Activated effector memory CD4-positive, alpha-beta T cell treated with anti-CD3 and anti-CD28 coated beads, Interleukin-2, amount 50 U/mL, for 16 hours (primary cell): ENCODE measurements at places on chromosomes 4 and X.

DNA sequence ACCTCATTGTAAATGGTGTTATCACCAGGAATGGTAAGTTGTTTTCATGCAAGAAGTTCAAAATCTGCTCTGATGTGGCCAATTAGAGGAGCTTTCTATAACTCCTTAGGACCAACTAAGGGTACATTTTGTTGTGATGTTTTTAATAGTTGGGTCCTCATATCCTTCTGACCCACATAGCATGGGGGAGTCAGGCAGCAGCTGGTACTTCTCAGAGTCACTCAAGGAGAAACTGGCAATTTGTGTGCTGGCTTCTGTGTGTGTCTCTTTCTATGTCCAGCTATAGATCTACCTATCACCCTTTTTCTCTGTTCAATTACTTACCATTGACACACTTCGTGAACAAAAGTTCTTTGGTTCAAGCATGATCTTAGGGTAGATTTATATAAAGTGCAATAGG, 194.3 kb upstream of the TENM3 start:
- DNase-seq, result no peak

DNA sequence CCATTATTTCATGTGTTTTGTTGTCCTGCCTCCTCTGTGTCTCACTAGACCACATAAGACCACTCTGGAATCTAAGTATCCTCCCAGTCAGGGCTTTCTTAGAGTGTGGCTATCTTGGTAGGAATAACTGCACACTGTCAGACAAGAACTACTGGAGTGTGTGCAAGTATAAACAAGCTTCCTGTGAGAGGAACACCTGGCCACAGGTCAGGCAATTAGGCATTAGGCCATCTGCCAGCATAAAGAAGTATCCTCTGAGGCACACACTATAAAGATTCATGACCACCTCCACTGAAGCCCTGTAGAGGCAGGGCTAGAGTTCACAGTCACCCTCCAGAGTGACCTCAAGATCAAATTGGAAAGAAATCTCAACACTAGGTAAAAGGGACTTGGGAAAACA, 507.0 kb upstream of the PABPC4L start:
- DNase-seq, result no peak

GRCh38 chrX:67545036-67545821, 1.4 kb downstream of the AR start:
- peak; percentile 55 for DNase-seq

- no peak for DNase-seq
These were observed 27.1 kb downstream of the FHIP1A start for GRCh38 chr4:151436093-151436518.

GRCh38 chr4:37890801-37891259, at the start of gene TBC1D1:
TBC1D1 (plus strand) TSS chr4:37891084; CDS start chr4:37902096, 11,012 bp downstream.
- DNase-seq, result peak; percentile 79

DNA sequence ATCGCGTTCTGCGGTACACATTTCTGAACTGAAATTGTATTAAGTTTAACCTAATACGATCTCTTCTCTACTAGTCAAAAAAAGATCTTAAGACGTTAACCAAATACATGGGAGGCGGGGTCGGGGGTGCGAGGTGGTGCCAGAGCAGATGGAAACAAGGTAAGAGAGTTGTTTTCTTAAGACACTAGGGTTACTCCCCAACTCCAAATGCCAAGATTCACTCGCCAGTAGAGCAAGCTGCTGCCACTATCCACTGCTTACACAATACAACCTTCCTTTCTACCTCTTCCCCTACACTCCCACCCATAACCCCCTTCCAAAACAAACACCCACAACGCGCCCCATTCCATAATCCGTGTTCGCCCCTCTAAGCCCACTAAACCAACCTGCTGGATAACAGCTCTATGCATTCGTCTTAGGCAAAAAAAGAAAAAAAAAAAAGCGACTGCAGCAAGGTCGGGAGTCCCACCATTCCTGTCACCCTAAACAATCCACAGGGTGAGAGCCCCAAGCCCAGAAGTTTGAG, 1.3 kb downstream of the LCORL start:
- DNase-seq, result no peak

GRCh38 chr4:111512081-111512783, 633.0 kb upstream of the FAM241A start:
- no peak for DNase-seq

DNA sequence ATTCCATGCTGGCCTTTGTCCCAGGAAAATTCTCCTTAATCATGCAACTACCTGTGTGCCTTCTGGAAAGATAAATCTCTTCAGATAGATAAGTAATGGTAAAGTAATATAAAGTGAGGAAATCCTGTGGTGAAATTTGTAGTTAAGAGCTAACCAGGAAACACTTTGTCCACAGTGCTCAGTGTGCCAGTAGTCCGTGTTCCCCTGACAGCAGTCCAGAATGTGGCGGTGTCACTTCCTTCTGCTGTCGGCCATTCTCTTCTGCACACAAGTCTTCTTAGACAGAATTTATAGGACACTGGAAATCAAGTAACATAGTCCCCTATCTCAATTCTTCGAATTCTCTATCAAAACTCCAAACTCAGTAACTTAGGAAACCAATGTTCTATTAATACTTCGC, 5.7 kb upstream of the CXXC4 start:
- DNase-seq, result no peak

GRCh38 chr4:141047228-141047884, 85.9 kb downstream of the RNF150 start:
- DNase-seq, result no peak

DNA sequence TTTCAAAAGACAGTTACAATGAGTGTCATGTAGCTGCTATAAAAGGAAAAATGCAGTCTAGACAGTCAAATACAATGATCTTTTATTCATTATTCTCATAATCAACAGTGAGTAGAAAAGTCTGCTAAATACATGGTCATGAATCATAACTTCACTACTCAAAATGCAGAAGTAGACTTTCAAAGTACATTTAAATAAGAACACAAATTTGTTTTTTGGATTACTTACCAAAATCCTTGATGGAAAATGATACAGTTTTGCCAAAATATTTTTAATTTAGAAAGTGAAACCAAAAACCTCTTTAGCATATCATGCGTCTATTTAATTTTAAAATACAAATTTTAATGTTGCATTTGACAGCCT, 4.9 kb downstream of the ACSL4 start:
- no peak for DNase-seq

- no peak for DNase-seq
These were observed 587.5 kb upstream of the MAGEB2 start for GRCh38 chrX:29627833-29628232.

- DNase-seq, result no peak
These were observed 46.1 kb downstream of the SETD7 start for GRCh38 chr4:139509727-139510410.

GRCh38 chr4:26596843-26597242, 13.0 kb downstream of the TBC1D19 start:
- no peak for DNase-seq
